Uterus (tissue), 4 donors: ENCODE measurements at places on chromosomes 1 and 21. TPM values are rescaled to one million over a fixed set of nuclear protein-coding genes. Genes with fewer than 3 reads are reported as not detected.

- H3K27ac ChIP-seq, result no peak overlapping the region
- DNase-seq, result no peak
- H3K4me1 ChIP-seq, result no peaks in the 10 kb centered on the region
- H3K4me3 ChIP-seq, result no peak overlapping the region
Observed at GRCh38 chr1:150144606-150145005, 5.1 kb upstream of the PLEKHO1 start.

EXTL1 gene
- total RNA-seq, result 0.26 TPM

RNU1-3 gene
- total RNA-seq, result 2,125 TPM

COL11A1 gene
- 0.76 TPM for total RNA-seq

ZMYM4 gene
- 75.5 TPM for total RNA-seq
